Thoracic aorta (tissue), 2 donors: ENCODE measurements at places on chromosomes 2 and 18.
A peak's percentile ranks its signal among the peaks of the same experiment; 100 is the strongest.

DNA sequence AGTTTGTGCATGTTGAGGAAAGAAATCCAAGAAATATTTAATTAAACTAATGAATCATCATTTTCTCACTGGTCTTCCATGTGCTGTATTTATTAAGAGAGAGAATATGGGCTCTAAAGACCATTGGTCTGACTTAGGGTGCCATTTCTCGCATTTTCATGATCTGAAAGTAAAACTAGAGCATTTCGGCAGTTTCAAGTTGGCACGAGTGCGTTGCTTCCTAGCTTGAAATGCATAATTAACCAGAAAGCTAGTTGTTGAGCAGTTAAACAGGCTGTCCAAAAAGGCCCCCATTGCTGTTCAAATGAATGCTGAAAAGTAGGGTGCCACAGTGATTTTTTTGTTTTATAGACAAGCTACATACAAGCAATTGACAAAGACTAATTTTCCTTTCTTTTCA is 47.4 kb downstream of the SLC8A1 start:
- H3K27me3 ChIP-seq = no peaks in the 10 kb centered on the region
- DNase-seq = no peak
- H3K4me3 ChIP-seq = peak overlapping the region; percentile 7
- no peak overlapping the region for H3K27ac ChIP-seq
- H3K36me3 ChIP-seq = no peaks in the 10 kb centered on the region

- H3K27me3 ChIP-seq = no peaks in the 10 kb centered on the region
- H3K4me3 ChIP-seq = no peak overlapping the region
- DNase-seq = no peak
- no peaks in the 10 kb centered on the region for H3K4me1 ChIP-seq
- no peak overlapping the region for H3K27ac ChIP-seq
Observed at GRCh38 chr2:79446313-79446712, 66.5 kb upstream of the CTNNA2 start.

DNA sequence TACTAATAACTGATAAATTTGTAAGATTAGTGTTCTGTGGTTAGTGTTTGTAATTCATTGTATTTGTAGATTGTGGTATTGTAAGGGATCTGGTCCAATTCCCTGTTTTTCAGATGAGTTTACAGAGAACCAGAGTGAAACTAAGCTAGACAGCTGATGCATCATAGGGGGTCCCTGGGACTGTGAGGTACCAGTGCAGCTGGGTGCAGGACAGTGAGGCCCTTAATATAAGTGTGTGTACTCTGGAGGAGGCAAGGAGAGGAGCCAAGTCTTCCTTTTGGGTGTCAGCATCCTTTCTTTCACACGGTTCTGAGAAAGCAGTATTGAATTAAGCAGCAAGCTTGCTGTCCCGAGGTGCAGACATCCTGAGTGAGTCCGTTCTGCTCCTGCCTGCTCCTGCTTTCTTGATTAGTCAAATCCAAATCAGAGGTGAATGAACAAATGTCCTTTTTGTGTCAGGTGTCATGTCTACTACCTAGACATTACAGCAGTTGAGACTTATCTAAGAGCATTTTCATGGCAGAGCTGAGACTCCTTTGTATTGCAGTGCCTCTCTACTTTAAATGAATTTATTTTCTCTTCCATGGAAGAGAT is 194.9 kb downstream of the MCFD2 start:
- H3K27me3 ChIP-seq = no peaks in the 10 kb centered on the region
- peaks cover 79% of the 10 kb centered on the region for H3K4me1 ChIP-seq
- no peak for DNase-seq

DNA sequence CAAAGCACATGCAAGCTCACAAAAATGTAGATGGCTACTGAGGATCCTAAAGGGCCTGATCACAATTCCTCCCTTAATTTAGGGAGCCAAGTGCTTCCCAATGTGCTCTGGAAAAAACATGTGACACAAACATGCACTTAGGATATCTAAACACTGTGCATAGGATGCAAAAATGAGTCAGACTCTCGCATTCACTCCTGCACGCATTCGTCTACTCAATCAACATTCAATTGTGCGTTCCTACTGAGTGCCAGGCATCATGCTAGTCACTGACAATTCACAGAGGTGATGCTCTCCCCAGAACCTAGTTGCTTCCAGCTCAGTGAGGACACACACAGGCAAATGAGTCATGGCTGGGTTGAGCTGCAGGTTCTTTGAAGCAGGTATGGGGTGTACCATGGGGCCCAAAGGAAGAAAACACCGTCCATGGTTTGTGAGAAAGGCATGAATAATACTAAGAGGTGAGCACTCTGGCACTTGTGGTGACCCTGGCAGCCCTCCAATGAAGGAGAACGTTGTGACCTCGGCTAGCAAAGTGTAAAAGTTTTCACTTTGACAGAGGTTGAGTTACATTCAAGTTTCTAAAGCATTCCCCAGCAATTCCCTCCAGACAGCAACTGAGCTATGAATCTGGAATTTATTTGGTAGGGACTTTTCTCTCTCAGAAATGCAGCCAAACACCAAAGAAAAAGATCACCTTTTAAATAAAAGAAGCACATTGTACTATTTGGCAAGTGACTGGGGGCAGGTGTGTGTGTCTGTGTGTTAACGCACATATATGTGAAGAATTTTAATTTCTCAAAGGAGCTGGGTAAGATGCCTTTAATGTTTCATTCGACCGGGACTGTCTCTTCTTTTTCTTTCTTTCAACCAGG is 173.3 kb downstream of the ALPK2 start:
- DNase-seq = no peak
- no peaks in the 10 kb centered on the region for H3K4me1 ChIP-seq
- H3K4me3 ChIP-seq = no peak overlapping the region
- H3K36me3 ChIP-seq = no peaks in the 10 kb centered on the region
- no peak overlapping the region for H3K27ac ChIP-seq

DNA sequence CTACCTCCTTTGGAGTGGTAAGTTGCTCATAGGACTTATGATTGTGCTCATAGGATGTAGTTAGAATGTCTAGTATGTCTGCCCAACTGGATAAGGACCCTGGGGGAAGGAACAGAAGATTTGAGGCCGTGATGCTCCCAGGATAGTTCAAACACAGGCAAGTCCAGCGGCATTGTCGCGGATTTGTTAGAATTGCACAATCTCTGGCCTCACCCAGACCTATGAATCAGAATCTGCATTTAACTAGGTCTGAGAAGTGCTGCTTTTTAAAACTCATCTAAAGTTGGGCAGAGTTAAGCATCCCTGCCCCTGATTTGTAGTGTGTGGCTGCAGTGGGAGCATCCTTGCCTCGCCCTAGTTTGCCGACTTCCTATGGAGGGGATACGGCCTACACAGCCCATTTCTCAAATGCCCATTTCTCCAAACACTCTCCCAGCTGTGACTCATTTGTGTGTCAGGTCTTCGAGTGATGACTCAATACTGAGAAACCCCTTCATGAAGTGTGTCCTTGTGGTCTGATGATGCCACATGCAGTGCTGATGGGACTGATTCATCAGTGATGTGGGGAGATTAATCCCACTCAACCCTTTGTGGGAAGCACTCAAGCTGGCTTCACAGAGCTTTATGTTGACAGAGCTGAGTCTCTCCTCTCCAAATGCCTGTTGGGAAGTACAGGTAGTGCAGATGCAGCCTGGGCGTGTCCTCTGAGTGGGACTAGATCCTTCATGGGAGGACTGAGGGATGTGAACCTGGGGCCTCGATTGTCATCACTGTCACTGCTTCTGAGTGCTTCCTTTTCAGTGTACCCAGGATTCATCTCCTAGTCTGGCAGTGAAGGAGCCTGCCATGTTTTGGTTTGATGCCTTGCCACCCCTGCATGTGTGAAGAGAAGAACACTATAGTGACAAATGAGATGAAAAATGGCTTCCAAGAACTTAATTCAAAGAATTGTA is 18.7 kb downstream of the SMIM21 start:
- H3K36me3 ChIP-seq = no peaks in the 10 kb centered on the region
- no peaks in the 10 kb centered on the region for H3K4me1 ChIP-seq
- no peaks in the 10 kb centered on the region for H3K27me3 ChIP-seq
- H3K27ac ChIP-seq = no peak overlapping the region

DNA sequence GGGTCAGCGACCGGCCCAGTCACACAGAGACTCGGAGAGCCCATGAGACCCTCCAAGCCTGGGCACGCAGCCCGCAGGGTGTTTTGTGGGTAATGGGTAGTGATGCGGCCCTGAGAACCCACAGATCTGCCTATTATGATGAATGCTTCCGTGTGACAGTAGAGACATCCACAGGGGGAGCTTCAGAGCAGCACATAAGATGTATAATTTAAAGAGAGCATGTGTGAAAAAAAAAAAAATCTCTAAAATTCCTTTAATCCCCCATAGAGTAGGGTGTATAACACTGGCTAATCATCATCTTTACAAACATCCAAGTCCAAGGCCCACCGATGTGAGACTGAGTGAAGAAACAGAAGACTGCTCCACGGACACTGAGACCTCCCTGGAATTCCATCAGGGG is 34.6 kb downstream of the BIN1 start:
- no peak overlapping the region for H3K27ac ChIP-seq
- H3K4me3 ChIP-seq = no peak overlapping the region
- DNase-seq = no peak
- no peaks in the 10 kb centered on the region for H3K27me3 ChIP-seq
- H3K36me3 ChIP-seq = no peaks in the 10 kb centered on the region

DNA sequence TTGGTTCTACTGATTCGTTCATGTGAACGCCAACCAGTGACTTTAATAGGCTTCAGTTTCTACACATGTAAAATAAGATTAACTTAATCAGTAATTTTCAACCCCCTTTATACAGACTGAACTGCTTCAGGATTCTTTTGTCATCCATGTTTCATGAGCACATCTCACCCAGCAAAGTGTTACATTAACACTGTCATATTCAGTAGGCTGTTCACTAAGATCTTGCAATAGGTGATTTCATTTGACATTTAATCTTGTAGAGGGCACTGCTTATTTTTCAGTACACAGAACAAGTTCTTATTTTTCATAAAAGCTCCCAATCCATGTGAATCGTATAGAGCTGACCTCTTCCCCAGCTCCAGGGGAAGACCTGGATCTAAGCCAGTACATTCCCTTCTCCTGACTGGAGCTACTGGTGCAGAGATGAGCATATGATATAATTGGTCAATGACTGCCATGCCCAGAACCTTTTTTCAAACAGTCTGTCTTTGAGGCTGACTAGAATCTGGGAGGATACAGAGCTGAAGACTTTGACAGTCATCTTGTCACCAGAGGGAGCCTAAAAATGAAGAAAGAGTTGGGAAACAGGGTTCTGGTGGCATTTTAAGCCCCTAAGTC is 72.2 kb upstream of the CHRNA1 start:
- no peaks in the 10 kb centered on the region for H3K36me3 ChIP-seq
- no peaks in the 10 kb centered on the region for H3K27me3 ChIP-seq
- no peak overlapping the region for H3K4me3 ChIP-seq
- no peak for DNase-seq
- H3K4me1 ChIP-seq = peaks cover 4% of the 10 kb centered on the region

DNA sequence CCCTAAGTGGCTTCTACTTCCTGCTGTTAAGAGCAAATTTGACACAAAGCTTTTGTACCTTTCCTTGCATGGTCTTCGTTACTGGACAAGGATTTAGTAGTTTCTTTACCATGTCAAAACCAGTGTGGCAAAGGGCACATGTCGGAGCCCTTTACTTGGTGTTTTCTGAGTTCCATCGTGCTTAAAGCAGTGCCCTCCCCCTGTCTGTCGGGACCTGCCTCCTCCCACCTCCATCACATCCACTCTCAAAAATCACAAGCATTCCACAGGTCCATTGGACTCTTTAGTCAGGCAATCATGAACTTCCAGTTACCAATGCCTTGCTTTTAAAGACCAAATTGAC is 763 bp downstream of the CCDC141 start:
- H3K4me3 ChIP-seq = peak overlapping the region; percentile 59
- no peak for DNase-seq
- no peaks in the 10 kb centered on the region for H3K27me3 ChIP-seq

- DNase-seq = no peak
- no peaks in the 10 kb centered on the region for H3K27me3 ChIP-seq
- H3K4me3 ChIP-seq = peak overlapping the region; percentile 83
- peaks cover 55% of the 10 kb centered on the region for H3K4me1 ChIP-seq
- no peaks in the 10 kb centered on the region for H3K36me3 ChIP-seq
Observed at GRCh38 chr18:22559414-22560274, 141.9 kb upstream of the CTAGE1 start.
